ENCODE measurements at places on chromosomes 13 and 19.

- no peak for DNase-seq
Observed at GRCh38 chr13:36509369-36509768, 77.1 kb downstream of the CCNA1 start.

- no peak for DNase-seq
Observed at GRCh38 chr13:36536546-36536945, 104.3 kb downstream of the CCNA1 start.

- DNase-seq = no peak
Observed at GRCh38 chr13:25329706-25330105, 28.3 kb downstream of the NUP58 start.

- peak; percentile 92 for DNase-seq
Observed at GRCh38 chr19:53553865-53554791, 16.2 kb downstream of the ZNF331 start.

DNA sequence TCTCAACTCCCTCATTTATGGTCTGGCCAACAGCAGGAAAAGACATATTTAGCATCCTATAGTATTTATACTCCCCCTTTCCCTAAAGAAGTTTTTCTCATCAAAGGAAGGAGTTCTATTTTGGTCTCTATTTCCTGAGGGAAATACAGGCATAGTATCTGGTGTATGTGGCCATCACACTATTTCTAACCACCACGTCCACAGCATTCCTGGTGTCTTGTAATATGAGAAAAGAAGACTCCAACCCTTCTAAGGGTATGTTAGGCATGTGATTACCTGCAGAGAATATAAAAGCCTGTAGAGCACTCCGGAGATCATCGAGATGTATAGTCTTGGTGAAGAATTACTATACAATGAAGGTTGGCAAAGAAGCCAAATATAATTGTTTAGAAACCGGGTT, 137.4 kb downstream of the VWA8 start:
- no peak for DNase-seq

DNA sequence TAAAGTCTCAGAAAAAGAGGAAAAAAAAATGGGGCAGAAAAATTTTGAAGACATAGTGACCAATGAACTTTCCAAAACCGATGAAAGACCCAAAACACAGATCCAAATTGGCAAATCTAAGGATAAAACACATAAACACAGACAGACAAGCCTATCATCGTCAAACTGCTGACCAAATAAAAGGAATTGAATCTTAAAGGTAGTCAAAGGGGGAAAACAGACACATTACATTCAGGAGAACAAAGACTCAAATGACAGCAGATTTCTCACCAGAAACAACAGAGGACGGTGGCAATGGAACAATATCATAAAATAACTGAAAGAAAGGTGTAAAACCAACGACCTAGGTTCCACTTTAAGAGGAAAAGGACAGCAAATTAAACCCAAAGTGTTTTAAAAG, 10.2 kb downstream of the RBM26 start:
- no peak for DNase-seq

DNA sequence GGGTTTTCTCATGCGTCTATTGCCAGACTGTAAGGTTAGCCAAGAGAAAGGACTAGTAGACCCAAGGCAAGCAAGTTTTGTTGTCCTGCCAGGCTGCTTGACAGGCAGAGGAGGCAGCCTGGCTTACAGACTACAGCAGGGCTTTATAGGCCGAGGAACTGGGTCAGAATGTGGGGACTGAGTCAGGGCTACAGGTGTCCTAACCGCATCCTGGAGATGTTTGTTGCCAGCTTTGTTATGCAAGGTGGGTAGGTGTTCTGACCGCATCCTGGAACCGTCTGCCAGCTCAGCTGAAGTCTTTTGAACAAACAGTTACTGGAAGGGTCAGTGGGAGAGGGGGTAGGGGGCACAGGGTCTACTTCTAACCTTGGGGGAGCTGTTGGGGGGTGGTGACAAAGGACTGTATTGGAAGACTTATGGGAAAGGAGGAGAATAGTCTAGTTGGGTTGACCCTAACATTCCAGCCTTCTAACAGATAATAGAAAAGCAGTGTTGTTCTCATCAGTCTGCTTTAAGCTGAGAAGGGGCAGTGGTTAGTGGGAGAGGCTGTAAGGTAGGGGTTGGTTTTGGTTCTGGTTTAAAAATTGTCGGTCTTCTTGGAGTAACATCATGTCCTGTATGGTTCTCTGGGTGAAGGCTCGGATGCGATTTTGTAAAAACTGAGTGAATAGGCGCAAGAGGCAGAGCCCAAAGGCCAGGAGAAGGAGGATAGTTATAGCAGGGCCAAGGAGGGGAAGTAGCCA, 913.8 kb upstream of the SLITRK5 start:
- no peak for DNase-seq

DNA sequence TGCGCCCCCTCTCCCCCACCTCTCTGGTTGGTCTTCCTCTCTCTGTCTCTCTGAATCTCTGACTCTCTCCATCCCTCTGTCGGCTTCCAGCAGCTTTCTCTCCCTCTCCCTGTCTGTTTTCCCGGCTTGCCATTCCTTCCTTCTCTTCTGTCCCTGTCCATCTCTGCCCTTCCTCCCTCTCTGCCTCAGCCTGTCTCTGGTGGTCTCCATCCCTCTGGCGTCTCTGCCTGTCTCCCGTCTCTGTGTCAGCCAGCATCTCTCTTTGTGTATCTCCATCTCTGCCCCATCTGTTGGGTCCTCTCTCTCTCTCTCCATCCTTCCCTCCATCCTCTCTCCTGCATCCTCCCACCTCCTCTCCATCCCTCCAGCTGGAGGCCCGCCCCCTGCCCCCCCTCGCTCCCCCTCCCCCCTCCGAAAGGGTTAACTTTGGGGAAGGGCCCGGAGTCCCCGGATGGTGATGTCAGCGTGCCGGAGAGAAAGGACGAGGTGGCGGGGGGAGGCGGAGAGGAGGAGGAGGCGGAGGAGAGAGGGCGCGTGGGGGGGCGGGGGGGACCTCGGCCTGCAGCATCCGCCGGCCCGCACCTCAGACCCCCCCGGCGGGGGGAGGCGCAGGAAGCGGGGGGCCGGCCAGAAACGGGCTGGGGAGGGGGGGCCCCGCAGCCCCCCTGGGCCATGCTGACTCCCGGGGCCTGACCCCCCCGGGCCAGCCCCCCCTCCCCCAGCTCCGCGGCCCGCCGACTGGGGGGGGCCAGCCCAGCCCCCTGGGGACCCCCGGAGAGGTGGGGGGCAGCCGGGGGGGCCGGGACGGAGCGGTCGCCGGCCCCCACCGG, at the start of gene BRSK1:
TSS of gene BRSK1 (plus strand) at position 450 of the 830 bp plus-strand sequence. CDS start 446 bp downstream, outside the sequence.
- DNase-seq = no peak

GRCh38 chr13:51066091-51066831, 44.8 kb downstream of the C13orf42 start:
- DNase-seq = no peak

DNA sequence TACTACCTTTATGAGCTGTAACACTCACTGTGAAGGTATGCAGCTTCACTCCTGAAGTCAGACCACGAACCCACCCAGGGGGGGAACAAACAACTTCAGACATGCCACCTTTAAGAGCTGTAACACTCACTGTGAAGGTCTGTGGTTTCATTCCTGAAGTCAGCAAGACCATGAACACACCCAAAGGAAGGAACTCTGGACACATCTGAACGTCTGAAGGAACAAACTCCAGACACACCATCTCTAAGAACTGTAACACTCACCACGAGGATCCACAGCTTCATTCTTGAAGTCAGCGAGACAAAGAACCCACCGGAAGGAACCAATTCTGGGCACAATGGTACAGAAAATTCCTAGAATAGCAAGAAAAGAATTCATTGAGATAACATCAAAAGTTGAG, 1796.5 kb upstream of the MIR17HG start:
- no peak for DNase-seq

GRCh38 chr13:25905611-25906010, 146.2 kb downstream of the SHISA2 start:
- no peak for DNase-seq

GRCh38 chr19:44939668-44940067, 2.4 kb upstream of the APOC4 start:
- no peak for DNase-seq

DNA sequence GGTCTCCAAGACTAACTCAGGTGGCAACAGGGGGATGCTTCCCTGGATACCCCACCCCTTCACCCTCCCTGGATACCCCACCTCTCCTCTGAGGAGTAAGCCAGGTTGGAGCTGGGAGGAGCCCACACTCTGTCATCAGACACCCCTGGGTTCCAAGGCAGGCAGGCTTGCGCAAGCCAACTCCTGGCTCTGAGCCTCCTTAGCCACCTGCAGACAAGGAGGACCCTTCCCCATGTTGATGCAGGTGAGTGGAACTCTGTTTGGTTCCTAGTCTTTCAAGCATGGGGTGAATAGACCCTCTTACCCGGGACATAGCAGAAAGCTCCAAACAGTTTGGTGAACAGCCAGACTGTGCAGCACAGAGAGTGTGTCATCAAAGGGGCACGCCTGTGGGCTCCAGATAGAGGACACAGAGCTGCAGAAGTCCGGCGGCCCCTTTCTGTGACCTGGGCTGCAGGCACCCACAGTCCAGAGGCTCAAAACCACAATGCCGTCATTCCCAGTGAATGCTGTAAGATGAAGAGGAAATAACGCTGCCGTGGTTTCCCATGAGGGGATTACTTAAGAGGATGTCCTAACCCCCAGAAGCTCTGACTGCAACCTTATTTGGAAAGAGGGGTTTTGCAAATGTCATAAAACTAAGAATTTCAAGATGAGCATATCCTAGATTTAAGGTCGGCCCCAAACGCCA, 12.1 kb upstream of the HAS1 start:
- no peak for DNase-seq

DNA sequence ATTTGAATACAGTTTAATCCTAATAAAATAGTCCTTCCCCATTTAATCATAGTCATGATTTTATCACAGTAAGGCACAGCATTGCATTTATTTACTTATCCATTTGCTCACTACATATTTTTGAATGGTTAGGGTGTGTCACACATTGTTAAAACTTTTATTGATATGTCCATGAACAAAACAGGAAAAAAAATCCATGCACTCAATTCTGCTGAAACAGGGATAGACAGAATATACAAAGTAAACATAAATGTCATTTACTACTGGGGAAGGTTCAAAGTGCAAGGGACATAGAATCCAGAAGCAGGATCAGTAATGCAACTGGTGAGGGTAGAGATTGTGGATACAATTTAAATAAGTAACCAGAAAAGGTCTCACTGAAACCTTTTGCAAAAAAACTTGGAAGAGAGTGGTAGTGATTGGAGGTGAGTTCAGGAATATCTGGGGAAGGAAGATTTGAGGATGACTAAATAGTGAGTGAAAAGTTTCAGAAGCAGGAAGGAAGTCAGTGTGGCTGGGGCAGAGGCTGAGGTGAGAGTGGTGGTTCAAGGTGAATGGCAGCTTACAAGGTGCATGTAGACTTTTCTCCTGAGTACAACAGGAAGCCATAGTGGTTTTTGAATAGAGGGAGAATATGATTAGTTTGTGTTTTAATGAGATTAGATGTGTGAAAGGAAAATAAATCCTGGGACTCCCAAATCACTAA, 387.2 kb upstream of the ATXN8OS start:
- no peak for DNase-seq

- no peak for DNase-seq
Observed at GRCh38 chr13:110470272-110471009, 91.1 kb downstream of the RAB20 start.

DNA sequence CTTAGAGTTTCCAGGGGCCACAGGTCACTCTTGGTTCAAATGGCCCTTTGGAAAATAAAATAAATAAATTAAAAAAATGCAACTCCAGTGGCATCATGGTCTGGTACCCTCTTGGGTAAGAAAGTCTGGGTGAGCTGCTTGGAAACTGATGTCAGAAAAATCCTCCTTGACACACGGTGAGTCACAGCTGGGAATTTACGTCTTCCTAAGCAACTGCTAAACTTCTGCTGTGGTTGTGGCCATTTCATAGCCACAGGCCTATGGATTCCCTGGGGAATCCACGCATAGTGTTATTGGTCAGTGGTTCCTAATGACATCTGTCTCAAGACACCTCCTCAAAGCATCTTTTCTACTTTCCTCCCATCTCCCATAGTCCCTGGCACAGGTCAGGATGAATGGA, 220.8 kb downstream of the COG6 start:
- no peak for DNase-seq

DNA sequence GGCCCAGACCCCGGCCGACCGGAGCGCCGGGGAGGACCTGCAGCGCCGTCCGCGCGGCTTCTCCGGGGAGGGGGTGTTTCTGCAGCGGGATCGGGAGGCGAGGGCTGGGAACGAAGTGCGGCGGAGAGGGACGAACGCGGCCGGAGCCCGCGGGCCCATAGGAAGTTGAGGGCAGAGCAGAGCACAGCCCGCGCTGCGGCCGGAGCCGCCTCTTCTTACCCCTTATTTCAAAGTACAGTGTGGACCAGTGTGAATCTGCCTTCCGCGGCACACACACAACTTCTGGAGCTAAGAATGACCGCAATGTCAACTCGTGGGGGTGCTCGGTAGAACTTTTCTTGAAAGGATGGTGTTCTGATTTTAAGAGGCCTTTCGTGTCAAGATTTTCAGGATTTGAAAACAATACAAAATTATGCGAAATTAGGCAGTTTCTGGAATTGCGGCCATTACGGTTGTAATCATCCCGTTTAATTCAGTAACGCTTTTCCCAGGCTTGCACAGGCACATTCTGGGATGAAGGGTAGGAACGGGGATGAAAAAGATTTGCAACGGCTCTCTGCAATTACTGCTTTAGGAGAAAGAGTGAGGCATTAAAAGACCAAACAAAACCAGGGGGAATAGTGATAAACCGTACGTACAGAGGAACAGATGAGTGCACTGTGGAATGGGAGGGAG, 821 bp downstream of the TDRD3 start:
- peak; percentile 6 for DNase-seq

DNA sequence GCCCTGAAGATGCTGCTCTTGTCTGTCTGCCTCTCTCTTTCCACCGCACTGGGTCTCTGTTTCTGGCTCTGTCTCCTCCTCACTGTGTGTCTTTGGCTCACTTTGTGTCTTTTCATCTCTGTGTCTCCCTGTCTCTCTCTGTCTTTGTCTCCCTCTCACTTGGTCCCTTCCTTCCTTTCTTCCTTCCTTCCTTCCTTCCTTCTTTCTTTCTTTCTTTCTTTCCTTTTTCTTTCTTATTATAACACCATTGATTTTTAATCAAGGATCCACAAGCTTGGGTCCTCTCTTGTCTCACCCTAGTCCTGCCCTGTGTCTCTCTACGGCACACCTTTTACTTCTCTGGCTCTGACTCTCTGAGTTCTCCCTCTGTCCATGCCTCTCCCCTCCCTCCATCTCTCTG, 14.3 kb downstream of the CD177 start:
- DNase-seq = no peak

DNA sequence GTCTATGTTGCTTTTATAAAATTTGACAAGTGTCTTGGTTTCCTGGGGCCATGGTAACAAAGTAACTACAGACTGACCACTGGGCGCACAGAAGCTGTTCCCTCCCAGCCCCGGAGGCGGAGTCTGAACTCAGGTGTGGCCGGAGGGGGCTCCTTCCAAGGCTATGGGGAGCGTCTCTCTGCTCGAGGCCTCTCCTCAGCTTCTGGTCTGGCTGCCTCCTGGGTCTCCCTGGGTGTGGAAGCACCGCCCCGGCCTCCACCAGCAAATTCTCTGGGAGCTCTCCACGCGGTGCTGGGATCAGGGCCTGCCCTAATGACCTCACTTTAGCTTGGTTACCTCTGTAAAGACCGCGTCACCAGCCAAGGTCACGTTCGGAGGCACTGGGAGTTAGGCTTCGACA, 45.7 kb upstream of the F7 start:
- no peak for DNase-seq

GRCh38 chr13:97639236-97639635, 205.3 kb downstream of the RAP2A start:
- DNase-seq = no peak

- no peak for DNase-seq
Observed at GRCh38 chr19:58361900-58362271, 665 bp downstream of the ZNF497 start.

Data from T follicular helper cell (primary cell).